ENCODE measurements at places on chromosomes 4 and X.

GRCh38 chr4:55500072-55500471 is 46.6 kb downstream of the CLOCK start:
- DNase-seq: no peak

DNA sequence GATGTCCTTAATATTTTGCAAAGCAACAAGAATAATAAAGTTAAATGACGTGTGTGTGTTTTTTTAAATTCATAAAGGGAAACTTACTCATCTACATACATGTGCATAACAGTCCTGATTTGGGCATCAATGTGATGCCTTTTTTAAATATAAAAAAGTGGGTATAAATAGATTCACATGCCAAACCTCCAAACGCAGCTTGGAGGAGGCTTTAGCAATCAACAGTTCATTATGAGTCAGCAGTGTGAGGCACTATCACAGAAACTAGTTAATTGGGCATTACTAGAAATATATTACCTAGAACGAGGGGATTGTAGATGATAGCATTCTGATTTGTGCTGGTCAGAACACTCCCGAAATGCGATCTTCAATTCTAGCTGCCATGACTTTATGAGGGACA is 115.1 kb downstream of the HS6ST2 start:
- no peak for DNase-seq

GRCh38 chrX:124257924-124258702 is 74.3 kb upstream of the TEX13D start:
- DNase-seq: no peak

DNA sequence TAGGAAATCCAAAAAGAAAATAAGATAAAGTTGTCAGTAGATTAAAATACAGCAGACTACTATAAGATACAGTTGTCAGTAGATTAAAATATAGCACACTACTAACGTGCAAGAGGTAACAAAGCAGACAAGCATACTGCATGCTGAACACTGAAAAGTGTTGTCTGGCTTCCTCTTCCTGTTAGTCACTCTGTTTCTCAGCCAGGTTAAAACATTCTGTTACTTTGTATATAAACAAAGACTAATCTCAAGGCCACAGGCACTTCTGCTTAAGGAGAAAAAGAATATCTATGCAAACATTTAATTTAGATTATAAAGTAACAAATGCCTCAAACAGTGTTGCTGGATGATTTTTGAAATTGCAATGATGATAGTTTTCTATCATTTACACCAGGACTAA is 41.0 kb upstream of the SCD5 start:
- no peak for DNase-seq

DNA sequence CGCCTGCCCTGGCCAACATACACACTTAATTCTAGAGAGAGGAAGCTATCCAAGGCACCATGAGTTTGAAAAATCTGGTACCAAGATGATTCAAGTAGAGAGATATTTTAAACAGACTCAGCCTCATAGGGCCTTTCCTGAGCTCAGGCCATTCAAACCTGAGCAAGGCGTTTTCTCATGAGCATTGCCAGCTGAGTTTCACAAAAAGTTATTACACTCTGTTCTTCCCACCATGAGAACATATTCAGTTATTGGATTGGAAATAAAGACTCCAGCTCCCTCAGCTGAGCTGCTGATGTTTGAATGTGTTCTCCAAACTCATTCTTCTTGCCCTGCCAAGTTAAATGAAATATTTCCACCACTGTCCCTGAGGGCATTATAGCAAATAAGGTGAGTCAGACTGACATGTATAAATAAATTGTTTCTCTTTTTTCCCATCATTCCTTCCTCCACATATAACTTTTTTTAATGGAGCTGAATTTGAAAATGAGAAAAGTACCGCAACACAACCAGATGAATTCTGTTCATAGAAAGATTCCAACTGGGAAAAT is 429.6 kb downstream of the RAB28 start:
- DNase-seq: no peak

DNA sequence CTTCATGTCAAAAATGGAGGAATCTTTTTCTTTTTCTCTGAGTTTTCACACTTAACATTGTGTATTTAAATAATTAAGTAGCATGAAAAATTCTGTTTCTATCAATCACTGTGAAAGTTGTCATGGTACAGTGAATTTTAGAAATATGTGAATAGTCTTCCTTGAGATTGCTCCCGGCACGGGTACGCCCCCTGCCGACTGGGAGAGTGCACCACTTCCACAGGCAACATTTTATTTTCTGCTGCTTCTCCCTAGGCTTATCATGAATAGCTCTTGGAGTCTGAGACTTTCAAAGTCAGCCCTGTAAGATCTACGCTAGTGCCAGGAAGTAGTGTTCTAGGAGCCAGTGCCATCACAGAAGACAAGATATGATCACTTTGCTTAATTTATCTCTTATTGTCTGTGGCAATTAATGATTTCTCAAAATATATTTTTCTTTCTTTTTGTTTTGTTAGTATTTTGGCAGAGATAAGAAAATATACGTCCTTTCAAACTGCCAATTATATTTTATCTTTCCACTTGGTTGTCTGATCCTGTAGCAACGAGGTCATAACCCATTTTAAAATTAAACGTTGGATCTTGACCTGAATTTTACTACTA is 763.8 kb upstream of the AADAT start:
- no peak for DNase-seq

DNA sequence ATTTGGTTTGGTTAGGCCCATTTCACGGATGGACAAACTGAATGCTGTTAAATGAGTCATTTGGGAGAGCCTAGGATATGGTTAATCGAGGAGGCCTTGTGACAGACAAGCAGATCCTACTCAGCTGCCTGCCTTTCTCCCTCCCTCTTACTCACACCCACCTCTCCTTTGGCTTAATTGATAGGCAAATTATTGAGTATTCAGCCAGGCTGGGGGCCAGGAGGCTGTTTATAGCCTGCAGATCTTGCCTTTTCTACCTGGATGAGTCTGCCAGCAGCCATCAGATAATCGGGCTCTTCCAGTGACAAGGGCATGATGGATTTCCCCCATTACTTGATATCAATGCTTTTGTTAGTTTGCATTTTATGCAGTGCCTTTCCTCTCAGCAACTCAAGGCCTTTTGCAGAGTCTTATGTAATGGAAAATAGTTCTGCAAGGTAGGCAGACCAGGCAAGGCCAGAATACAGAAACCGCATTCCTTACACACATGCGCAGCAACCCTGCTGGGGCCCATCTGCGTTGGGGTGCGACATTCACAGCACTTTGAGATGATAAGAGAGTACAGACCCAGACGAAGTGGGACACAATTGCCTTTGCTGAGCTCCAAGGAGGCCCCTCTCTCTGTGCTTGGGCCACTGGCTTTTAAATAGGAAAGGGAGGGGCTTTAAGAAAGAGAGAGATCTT is 96.2 kb upstream of the ATP6AP2 start:
- DNase-seq: no peak

DNA sequence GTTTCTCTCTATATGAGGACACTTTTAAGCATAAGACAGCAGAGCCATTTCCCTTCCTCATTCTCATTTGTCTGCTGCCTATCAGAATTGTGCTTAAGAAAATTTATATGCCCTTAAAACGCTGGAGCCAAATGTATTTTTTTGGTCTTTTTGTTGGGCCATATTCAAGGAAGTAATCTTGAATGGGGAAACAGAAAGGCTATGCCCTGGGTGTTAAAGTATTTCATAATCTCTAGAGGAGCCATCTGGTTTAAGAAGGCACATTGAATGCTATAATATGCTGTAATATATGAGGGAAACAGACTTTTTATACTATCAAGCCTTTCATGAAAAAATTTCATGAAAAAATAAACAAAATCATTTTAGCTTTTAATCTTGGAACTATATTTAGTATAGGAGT is 4.3 kb downstream of the DMD start:
- DNase-seq: no peak

DNA sequence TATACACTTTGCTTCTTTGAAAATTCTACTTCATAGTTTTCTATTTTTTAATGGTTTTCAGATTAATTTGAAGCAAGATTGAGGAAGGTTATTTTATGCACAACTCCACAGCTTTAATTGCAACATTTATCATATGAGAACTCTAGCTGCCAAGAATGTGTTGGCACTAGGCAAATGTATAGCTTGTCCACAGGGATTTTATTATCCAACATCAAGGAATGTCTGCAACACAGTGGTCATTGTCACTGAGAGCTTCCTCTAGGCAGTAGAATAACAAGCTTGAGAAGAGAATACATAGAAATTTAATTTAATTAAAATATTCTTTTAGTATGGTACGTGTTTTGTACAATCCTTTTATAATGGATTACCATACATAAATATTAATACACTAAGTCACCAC is 1600.8 kb downstream of the ARAP2 start:
- DNase-seq: no peak

GRCh38 chr4:17667653-17668201 is 53.3 kb downstream of the MED28 start:
- no peak for DNase-seq

GRCh38 chrX:65035446-65035770 is 59.2 kb upstream of the ZC4H2 start:
- DNase-seq: no peak

DNA sequence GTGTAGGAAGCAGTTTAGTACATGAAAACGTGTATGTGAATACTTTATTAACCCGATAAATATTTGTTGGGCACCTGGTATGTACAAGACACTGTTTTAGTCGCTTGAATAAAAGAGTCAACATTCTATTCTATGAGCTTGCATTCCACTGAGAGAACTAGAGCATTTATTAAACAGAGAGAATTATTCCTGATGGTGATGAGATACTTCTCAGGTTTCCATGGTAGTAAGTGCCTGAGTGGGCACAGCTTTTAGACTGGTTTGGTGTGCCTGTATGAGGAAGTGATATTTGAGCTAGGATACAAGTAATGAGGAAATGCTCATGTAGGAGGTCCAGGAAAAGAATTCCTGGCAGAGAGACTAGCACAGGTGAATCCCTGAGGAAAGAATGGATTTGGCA is 94.2 kb downstream of the ATP10D start:
- no peak for DNase-seq

GRCh38 chr4:26899991-26900390 is 39.4 kb downstream of the STIM2 start:
- no peak for DNase-seq

DNA sequence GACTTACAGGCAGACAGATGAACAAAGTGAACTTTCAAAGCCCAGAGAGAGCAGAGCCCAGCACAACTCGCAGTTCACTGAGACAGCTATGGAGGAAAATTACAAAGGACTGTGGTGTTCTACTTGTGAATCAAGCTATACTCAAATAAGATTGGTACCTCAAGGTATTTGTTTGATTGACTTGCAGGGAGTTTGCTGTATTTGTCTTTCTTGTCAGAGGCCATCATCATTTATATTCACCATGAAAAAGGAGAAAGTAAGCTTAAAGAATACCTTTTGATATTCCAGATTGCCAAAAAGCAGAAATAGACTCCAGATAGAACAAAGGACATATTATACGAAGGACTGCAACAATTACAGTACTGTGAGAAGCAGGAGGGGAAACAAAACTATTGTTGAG is 1047.9 kb downstream of the RPA4 start:
- no peak for DNase-seq

- no peak for DNase-seq
Observed at GRCh38 chr4:141511055-141511454, 125.3 kb upstream of the IL15 start.

GRCh38 chrX:154123241-154124219 is 20.5 kb upstream of the OPN1LW start:
- DNase-seq: peak; percentile 20

DNA sequence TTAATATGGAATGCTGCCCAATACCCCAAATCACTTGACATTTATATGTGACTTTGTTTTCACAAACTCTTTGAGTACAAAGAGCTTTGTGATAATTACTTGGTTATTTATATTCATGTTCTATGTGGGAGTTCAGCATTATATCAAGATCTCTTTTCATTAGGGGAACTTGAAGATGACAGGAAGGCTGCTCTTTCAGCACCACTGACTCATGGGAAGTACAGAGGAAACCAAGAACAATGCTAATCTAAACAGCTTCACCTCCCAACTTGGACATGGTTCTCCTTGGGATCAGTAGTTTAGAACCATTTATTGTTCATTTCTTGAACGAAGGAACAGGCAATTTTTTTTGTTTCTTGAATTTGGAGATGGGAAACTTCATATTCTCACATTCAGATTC is 184.0 kb upstream of the AFF2 start:
- no peak for DNase-seq

GRCh38 chr4:38856046-38856445 is 571 bp downstream of the TLR6 start:
- no peak for DNase-seq

GRCh38 chr4:109435635-109436034 is 2.0 kb downstream of the SEC24B start:
- no peak for DNase-seq

- no peak for DNase-seq
Observed at GRCh38 chrX:21770631-21771321, 12.9 kb upstream of the SMPX start.

DNA sequence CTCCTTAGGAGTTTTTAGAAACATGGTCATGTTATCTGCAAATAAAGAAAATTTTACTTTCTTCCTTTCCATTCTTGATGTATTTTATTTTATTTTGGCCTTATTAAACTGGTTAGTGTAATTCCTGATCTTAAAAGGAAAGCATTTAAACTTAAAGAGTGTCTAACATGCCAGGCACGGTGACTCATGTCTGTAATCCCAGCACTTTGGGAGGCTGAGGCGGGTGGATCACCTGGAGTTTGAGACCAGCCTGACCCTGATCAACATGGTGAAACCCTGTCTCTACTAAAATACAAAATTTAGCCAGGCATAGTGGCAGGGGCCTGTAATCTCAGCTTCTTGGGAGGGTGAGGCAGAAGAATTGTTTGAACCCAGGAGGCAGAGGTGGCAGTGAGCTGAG is 281.3 kb downstream of the PTTG2 start:
- no peak for DNase-seq

DNA sequence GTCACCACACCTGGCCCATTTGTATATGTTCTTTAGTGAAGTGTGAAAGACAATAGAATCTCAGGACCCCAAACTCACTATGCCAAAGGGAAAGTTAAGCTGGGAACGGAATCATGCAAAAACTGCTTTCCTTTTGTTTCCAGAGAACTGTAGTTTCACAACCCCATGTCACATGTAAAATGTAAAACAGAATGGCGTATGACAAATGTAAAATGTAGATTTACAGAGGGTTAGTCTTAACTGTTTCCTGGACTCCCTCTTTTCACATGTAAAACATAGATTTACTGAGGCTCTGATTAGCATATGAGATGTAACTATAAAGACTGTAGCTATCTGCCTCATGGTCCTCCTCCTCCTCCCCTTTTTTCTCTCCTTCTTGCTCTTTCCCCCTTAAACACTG is 66.3 kb downstream of the ABLIM2 start:
- no peak for DNase-seq

- DNase-seq: no peak
Observed at GRCh38 chrX:137101273-137101990, 67.6 kb upstream of the GPR101 start.

DNA sequence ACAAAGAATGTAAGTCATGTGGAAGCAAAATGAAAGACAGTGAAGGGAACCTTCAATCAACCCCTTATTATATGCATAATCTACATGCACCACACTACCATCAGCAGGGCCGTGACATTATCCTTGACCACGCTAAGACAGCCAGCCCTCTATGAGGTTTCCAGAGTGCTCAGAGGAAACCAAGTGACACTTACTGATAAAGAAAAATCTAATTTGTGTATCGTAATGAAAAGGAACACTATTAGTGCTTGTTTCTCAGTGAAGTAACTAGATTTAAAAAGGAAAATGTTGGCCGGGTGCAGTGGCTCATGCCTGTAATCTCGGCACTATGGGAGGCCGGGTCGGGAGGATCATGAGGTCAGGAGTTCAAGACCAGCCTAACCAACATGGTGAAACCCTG is 56.4 kb downstream of the ABCG2 start:
- DNase-seq: no peak

Measured in stimulated activated CD4-positive, alpha-beta T cell treated with anti-CD3 and anti-CD28 coated beads, Interleukin-4, amount 100 ng/mL, for 4 hours (primary cell).